Activated T-cell treated with anti-CD3 and anti-CD28 coated beads for 1 hour (primary cell): ENCODE measurements at places on chromosomes 7 and 10.

DNA sequence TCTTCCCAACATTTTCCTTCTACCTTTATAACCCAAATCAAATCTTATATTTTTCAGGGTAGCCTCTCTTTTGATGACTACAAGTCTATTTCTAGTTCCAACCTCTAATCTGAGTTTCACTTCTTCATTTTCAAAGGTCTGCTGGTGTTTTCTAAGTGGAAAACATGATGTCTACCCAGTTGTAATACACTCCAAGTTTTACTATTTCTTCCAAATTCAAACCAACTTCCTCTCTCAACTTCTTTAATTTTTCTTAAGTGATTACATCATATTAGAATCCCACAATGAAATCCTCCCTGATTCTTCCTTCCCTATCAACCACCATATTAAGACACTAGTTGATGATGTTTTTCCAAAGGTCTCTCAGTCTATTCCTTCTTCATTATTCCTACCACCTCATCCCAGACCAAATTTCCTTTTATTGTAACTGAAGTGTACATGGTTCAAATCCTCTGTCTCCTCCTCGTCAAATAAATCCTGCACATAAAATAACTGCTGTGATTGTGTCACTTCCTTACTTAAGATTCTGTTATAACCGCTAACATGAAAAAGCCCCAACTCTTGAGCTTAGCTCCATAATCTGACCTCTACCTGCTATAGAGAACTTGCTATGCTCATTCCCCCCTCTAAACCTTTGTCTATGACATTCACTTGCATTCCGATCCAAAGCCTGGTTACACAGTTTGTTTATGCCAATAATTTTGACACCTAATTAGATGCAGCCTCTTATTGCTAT, 12.7 kb downstream of the TAS2R38 start:
- no peak for DNase-seq

- DNase-seq: no peak
Measured at GRCh38 chr7:50982626-50983025, 199.9 kb upstream of the GRB10 start.

- DNase-seq: no peak
Measured at GRCh38 chr7:151122276-151122675, 36.0 kb downstream of the AGAP3 start.

GRCh38 chr10:36500266-36500665, 625.1 kb upstream of the ANKRD30A start:
- no peak for DNase-seq
